Smooth muscle cell of bladder (primary cell): ENCODE measurements at places on chromosomes 2 and 18. TPM values are rescaled to one million over a fixed set of nuclear protein-coding genes. Genes with fewer than 3 reads are reported as not detected.

NCKAP5 gene
- total RNA-seq = 1.2 and 4.3 TPM in 2 replicates

BOD1L2 gene
- not detected in 2 replicates for total RNA-seq

GREB1 gene
- 1.3 and 2.1 TPM in 2 replicates for total RNA-seq

SULT1C2 gene
- under 0.01 and 0.83 TPM in 2 replicates for total RNA-seq

MOCOS gene
- total RNA-seq = 10.9 and 11.0 TPM in 2 replicates

RELCH gene
- 22.8 and 24.9 TPM in 2 replicates for total RNA-seq

FOXD4L1 gene
- total RNA-seq = under 0.01 and 0.09 TPM in 2 replicates

SDC1 gene
- total RNA-seq = 16.8 and 30.7 TPM in 2 replicates

SYT4 gene
- total RNA-seq = not detected in 2 replicates

USP37 gene
- total RNA-seq = 6.5 and 10.7 TPM in 2 replicates

GALR1 gene
- not detected in 2 replicates for total RNA-seq

UPP2 gene
- not detected in 2 replicates for total RNA-seq

SLC9A4 gene
- total RNA-seq = under 0.01 TPM in 1 of 2 replicates, not detected in the other

LYPD6B gene
- total RNA-seq = 0.18 and 2.0 TPM in 2 replicates

LHCGR gene
- not detected in 2 replicates for total RNA-seq

CPS1 gene
- total RNA-seq = 15.5 and 18.4 TPM in 2 replicates

SPP2 gene
- not detected in 2 replicates for total RNA-seq

SOX11 gene
- total RNA-seq = under 0.01 TPM in 1 of 2 replicates, not detected in the other

IL1RN gene
- total RNA-seq = 0.09 and 0.71 TPM in 2 replicates
